Hair follicular keratinocyte (primary cell): ENCODE measurements at places on chromosomes 3 and 15. TPM values are rescaled to one million over a fixed set of nuclear protein-coding genes. Genes with fewer than 3 reads are reported as not detected.

NR2E3 gene
- not detected in 2 replicates for total RNA-seq

TICRR gene
- total RNA-seq: 3.9 and 8.9 TPM in 2 replicates

CRYGS gene
- total RNA-seq: 0.23 and 0.84 TPM in 2 replicates

ZNF501 gene
- 2.5 and 2.7 TPM in 2 replicates for total RNA-seq

IDH2 gene
- total RNA-seq: 60.1 and 67.0 TPM in 2 replicates

CA12 gene
- total RNA-seq: 67.4 and 107 TPM in 2 replicates

BOC gene
- total RNA-seq: 5.2 and 7.8 TPM in 2 replicates

IQCF5 gene
- not detected in 2 replicates for total RNA-seq

C3orf49 gene
- not detected in 2 replicates for total RNA-seq

ZNF80 gene
- total RNA-seq: not detected in 2 replicates

VPS13C gene
- total RNA-seq: 9.9 and 15.3 TPM in 2 replicates

BAHD1 gene
- 10.1 and 12.2 TPM in 2 replicates for total RNA-seq

PEX5L gene
- 0.15 and 3.0 TPM in 2 replicates for total RNA-seq

P2RY13 gene
- not detected in 2 replicates for total RNA-seq

WNT7A gene
- total RNA-seq: 24.1 and 40.3 TPM in 2 replicates

NLGN1 gene
- total RNA-seq: not detected in 2 replicates

SNX22 gene
- total RNA-seq: not detected in 2 replicates

FETUB gene
- not detected in 2 replicates for total RNA-seq

FOXB1 gene
- total RNA-seq: not detected in 2 replicates

CYP19A1 gene
- not detected in 2 replicates for total RNA-seq

GPR62 gene
- not detected in 2 replicates for total RNA-seq

CHRM5 gene
- not detected in 2 replicates for total RNA-seq

TMOD2 gene
- total RNA-seq: 1.4 and 5.8 TPM in 2 replicates

GOLGA6D gene
- not detected in 2 replicates for total RNA-seq

TIGIT gene
- total RNA-seq: not detected in 2 replicates

SUCNR1 gene
- not detected in 2 replicates for total RNA-seq

GPR176 gene
- total RNA-seq: 17.5 and 25.3 TPM in 2 replicates

CACNA1D gene
- total RNA-seq: not detected in 2 replicates

CHRFAM7A gene
- total RNA-seq: 0.23 and 3.2 TPM in 2 replicates

KCNMB2 gene
- not detected in 2 replicates for total RNA-seq

ADAMTSL3 gene
- total RNA-seq: under 0.01 TPM in 1 of 2 replicates, not detected in the other

FAM107A gene
- total RNA-seq: not detected in 2 replicates

NANOGP8 gene
- not detected in 2 replicates for total RNA-seq

INSYN1 gene
- 0.08 and 0.42 TPM in 2 replicates for total RNA-seq

PIGZ gene
- 1.1 and 2.1 TPM in 2 replicates for total RNA-seq

FBLN2 gene
- 0.86 and 2.3 TPM in 2 replicates for total RNA-seq

ARNT2 gene
- 0.11 and 0.23 TPM in 2 replicates for total RNA-seq

GASK1A gene
- total RNA-seq: 0.91 and 0.94 TPM in 2 replicates

CTDSPL gene
- 37.0 and 39.4 TPM in 2 replicates for total RNA-seq

ZMYND10 gene
- total RNA-seq: 0.11 and 0.62 TPM in 2 replicates

PPP2R3A gene
- total RNA-seq: 8.3 and 10.5 TPM in 2 replicates

DPPA4 gene
- total RNA-seq: not detected in 2 replicates

SLC22A13 gene
- not detected in 2 replicates for total RNA-seq

KCNH8 gene
- not detected in 2 replicates for total RNA-seq

SCAANT1 gene
- total RNA-seq: not detected in 2 replicates

KIF7 gene
- 4.5 and 6.2 TPM in 2 replicates for total RNA-seq

CHRD gene
- not detected in 2 replicates for total RNA-seq

NME9 gene
- not detected in 2 replicates for total RNA-seq

SEMA3F gene
- 120 and 137 TPM in 2 replicates for total RNA-seq

GPR15 gene
- not detected in 2 replicates for total RNA-seq
